ENCODE measurements at places on chromosomes 6 and 20. TPM values are rescaled to one million over a fixed set of nuclear protein-coding genes. Genes with fewer than 3 reads are reported as not detected.

DNA sequence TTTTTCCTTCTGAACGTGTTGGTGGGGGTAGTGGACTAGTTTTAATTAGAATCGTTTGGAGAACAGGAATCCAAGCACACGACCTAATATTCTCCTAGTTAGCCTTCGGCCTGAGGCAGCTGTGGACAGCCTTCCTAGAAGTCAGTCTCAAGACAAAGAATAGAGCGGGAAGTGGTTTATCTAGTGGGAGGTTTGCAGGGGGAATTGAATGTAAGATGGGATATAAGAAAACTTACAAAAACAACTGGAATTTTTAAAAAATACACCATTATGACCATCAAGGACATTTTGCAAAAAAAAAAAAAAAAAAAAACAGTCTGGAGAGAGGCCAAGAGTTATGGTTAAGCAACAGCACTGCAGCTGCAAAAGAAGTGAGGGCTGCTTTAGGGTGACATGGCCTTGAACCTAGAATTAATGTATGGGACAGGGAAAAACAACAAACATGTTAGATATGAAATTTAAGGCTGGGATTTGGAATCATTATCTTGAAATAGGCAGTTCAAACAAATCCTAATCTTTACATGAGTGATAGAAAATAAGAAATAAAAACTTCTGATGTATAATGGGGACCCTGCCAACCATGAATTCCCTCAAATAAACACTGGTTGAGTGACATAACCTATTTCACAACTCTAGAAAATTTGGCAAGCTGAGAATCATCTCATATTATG lies 40.2 kb downstream of the PLAGL1 start:
- peak; percentile 85 for DNase-seq

DNA sequence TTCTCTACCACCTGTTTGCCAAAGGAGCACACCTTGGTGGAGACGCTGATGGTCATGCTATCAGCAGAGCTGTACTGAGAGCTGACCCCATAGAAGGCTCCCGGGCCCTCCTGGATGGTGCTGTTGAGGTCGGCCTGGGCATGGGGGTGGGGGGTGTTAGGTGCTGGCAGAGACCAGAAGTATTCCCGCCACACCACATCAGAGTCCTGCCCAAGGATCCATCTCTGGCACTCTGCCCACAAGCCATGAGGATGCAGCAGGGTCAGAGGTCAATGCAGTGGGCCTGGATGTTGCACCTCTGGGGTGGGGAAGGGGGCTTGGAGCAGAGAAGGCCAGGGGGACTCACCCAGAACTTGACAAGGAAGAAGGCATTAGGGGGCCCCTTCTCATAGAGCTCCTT lies 7.4 kb downstream of the RPL10A start:
- no peak for DNase-seq

- no peak for DNase-seq
These were observed 610.3 kb downstream of the RNF144B start for GRCh38 chr6:18997375-18997826.

GRCh38 chr6:145278163-145278807 lies 457.0 kb downstream of the EPM2A start:
- DNase-seq: no peak

GRCh38 chr6:2596222-2596621 lies 154.5 kb downstream of the MYLK4 start:
- no peak for DNase-seq

TOX2 gene
- 36.8 TPM for polyA plus RNA-seq

CALHM4 gene
- 0.13 TPM for polyA plus RNA-seq
